Left kidney (tissue), 8 donors: ENCODE measurements at places on chromosomes 6 and 20. TPM values are rescaled to one million over a fixed set of nuclear protein-coding genes. Genes with fewer than 3 reads are reported as not detected.

GRCh38 chr20:5160882-5161281 is 34.1 kb downstream of the CDS2 start:
- no peak for DNase-seq

DNA sequence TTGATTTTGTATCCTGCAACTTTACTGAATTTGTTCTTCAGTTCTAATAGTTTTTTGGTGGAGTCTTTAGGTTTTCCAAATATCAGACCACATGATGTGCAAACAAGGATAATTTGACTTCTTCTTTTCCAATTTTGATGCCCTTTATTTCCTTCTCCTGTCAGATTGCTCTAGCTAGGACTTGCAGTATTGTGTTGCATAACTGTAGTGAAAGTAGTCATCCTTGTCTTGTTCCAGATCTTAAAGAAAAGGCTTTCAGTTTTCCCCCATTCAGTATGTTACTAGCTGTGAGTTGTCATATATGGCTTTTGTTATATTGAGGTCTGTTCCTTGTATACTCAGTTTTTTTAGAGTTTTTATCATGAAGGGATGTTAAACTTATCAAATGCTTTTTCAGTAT is 4.6 kb downstream of the MICB start:
- DNase-seq, result no peak

DNA sequence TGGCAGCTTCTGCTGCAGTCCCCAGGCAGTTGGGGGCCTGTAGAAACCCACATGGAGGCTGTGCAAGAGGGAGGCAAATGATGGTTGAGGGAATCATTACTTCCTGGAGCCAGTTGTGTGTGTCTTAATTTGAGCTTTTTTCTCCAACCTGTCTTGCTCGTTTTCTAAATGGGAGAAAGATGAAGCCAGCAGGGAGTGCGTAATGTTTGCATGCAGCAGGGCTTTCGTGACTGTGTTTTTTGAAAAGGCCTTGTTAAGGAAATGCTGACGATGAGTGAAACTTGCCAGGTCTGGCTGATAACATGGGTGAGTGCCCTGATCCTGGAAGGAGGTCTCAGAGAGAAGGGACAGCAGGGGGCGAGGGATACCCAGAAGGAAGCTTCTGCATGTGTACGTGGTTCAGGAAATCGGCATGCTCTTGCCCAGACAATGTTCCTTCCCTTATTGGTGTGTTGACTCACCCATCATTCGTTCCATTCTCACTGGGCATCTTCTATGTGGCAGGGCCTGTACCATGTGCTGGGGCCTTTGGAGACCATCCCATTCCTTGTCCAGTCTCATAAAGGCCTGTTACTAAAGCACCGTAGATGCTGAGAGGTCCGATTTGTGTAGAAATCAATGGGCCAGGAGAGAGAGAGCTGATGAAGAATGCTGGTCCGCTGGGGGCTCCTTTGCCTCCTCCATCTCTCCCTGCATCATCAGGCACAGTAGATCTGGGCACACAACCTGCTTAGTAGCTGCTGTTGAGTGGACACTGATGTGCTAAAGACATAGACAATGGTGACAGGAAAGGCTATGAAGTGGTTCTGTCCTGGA is 27.4 kb downstream of the GLP1R start:
- no peak for DNase-seq

GRCh38 chr6:27267857-27268434 is 20.4 kb downstream of the PRSS16 start:
- DNase-seq, result no peak

- no peak for DNase-seq
Measured at GRCh38 chr6:148431413-148431812, 88.8 kb downstream of the SASH1 start.

DNA sequence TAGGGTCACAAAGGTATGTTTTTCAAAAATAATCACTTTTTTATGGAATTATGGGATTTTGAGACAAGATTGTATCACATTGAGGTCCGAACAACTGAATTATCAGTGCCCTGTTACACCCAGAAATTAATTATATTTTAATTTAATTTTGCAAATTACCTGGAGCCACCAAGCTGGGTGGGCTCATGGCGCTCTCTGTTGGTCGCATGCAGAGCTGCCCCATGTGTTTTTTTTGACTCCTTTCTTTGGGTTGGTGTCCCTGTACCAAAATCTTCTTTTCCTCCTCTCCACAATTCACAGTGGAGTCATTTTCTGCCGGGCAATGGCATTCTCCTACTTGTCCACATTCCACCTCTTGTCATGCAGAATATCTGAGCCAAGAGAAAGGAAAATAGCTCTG is 38.9 kb upstream of the FRMD1 start:
- no peak for DNase-seq

DNA sequence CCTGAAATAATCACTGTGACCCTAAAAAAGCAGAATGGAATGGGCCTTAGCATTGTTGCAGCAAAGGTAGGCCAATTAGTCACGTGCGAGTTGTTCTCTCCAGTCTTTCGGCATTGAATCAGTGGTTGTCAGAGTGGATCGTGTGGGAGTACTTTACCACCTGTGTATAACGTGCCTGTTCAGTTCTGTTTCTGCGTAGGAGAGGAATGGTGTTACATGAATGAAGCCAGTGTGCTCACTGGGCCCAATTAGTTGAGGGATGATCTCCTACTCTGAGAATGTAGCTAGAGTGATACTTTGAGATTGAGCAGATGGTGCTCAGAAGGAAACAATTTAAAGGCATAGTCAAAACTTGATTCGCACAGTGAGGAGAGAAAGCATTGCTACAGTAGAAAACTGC is 72.4 kb upstream of the KIF25 start:
- peak; percentile 42 for DNase-seq

DNA sequence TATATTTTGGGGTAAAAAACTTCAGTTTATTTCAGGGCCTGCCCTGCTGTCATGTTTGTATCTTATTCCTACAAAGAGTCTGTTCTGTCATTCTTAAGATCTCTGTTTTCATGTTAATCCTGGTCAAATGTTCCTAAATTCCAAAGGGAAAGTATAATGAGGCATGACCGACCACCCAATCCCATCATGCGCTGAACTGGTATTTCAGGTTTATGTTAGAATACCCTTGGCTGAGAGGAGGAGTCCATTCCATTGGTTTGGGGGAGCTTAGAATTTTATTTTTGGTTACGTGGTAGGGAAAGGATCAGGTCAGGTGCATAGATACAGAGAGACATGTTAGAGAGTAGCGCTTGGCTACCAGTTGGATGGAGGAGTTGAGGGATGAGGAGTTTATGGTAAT is 25.7 kb downstream of the CFAP61 start:
- peak; percentile 33 for DNase-seq

DNA sequence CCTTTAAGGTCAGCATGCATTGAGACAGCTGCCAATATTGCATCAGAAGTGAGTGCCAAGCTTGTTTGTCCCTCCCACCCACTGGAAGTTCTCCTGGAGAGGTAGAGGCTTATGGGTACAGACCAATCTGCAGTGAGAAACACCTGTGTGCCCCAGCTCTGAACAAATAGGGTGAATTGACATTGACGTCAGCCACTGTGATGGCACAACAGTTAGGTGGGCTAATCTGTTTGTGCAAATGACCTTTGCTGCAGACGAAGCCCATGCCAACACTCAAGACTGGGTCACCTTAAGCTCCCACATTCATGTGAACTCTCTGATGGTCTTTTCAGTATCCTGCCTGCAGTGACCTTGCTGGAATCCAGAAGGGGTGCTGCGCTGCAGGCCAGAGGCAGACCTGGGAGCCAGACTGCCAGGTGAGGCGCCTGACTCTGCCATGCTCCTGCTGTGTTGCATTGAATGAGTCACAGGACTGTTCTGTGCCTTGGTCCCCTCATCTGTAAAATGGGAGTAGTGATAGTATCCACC is 99.9 kb downstream of the ALDH8A1 start:
- no peak for DNase-seq

DNA sequence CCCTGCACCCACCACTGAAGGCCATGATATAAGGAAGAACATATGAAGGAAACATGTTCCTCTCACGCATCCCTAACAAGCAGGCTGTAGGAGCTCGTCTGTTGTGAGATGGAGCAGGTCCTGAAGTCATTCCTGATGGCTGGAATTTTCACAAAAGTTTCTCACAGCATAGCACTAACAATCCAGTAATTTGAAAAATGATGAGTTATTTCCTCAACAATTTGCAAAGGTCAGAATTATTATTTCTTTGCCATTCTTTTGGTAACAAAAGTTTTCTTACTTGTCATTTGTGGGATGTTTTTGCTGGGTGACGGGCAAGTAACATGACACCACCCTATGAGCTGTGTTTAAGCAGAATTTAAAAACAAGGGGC is 27.6 kb upstream of the FRMD1 start:
- no peak for DNase-seq

- DNase-seq, result no peak
Measured at GRCh38 chr6:548517-548916, 108.4 kb downstream of the HUS1B start.

GRCh38 chr6:56278171-56278591 is 30.8 kb upstream of the COL21A1 start:
- no peak for DNase-seq

GRCh38 chr6:105273589-105273988 is 93.8 kb upstream of the POPDC3 start:
- DNase-seq, result no peak

GRCh38 chr20:4443016-4443415 is 278.7 kb upstream of the PRND start:
- no peak for DNase-seq

DNA sequence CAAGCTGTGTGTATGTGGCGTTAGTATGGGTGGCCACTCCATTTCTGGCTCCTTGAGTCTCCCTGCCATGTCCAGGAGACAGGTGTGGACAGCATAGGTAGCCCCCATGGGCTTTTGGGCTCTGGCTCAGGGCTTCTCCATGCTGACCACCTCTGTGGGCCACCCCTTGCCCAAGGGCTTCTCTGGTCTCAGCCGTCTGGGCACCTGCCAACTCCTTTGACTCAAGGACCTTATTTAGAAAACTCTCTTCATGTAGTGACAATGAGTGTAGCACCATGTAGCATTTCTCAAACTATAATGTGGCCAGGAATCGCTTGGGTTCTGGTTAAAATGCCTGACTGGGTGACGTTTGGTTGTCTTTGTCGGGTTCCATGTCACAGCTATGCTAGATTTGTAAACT is 5.1 kb upstream of the GTSF1L start:
- DNase-seq, result no peak

DNA sequence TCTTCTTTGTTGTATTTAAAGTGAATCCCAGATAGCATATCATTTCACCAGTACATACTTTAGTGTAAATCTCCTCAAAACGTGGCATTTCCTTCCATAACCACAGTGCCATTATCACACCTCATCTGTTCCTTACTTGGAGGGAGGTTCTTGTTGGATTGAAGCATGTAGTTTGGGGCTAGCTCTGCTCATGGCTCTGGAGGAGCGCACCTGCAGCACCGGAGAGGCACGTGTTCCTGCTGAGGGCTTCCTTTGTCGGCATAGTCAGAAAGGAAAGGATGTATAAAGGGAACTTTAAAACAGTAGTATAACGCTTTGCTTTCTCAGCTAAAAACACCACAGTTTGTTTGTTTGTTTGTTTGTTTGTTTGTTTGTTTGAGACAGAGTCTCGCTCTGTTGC is 121.7 kb upstream of the TMEM181 start:
- no peak for DNase-seq

RAET1G gene
- polyA plus RNA-seq, result 1.4 TPM

GPX5 gene
- not detected for polyA plus RNA-seq

FAM217A gene
- polyA plus RNA-seq, result 3.9 TPM

ABHD16B gene
- polyA plus RNA-seq, result not detected

BTN1A1 gene
- polyA plus RNA-seq, result 0.22 TPM

ME1 gene
- 2.5 TPM for polyA plus RNA-seq

C20orf202 gene
- polyA plus RNA-seq, result 0.43 TPM

SYCP2L gene
- 7.9 TPM for polyA plus RNA-seq
